Stomach (tissue), 19 donors: ENCODE measurements at places on chromosomes 1 and 21. TPM values are rescaled to one million over a fixed set of nuclear protein-coding genes. Genes with fewer than 3 reads are reported as not detected.

The UBASH3A gene
- 4.6 TPM for total RNA-seq

The OR2T2 gene
- total RNA-seq: not detected

The GRIK3 gene
- not detected for total RNA-seq

The MPL gene
- total RNA-seq: not detected

The TRAF3IP3 gene
- total RNA-seq: 3.3 TPM

The PEX11B gene
- 38.7 TPM for total RNA-seq

The LIX1L gene
- total RNA-seq: 14.0 TPM

The AMY1B gene
- total RNA-seq: not detected

The FCRLB gene
- not detected for total RNA-seq

The AGPAT3 gene
- total RNA-seq: 41.5 TPM

The TCP10L gene
- total RNA-seq: not detected

The PEAR1 gene
- total RNA-seq: 16.3 TPM

DNA sequence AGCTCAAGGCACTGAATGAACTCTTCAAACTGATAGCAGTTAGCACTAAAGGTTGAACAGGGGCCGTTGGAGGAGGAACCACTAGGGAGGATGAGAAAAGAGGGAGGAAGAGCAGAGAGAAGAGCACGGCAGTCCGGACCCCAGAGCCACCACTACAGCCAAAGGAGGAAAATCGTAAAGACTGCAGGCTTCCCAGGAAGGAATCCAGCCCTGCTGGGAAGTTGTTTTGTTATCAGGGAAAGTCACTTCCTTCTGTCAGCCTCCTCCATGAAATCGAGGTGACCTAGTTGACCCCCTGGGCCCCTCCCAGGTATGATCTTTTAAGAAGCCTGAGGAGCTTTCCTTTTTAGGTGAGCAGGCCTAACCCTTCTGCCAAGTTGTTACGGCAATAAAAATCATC, 88.2 kb downstream of the PBX1 start:
- peak overlapping the region; percentile 32 for H3K27ac ChIP-seq
- peaks cover 76% of the 10 kb centered on the region for H3K4me1 ChIP-seq
- no peak for DNase-seq
- H3K4me3 ChIP-seq: no peak overlapping the region
- no peaks in the 10 kb centered on the region for H3K36me3 ChIP-seq

- no peaks in the 10 kb centered on the region for H3K36me3 ChIP-seq
- no peak for DNase-seq
- H3K4me1 ChIP-seq: peaks cover 10% of the 10 kb centered on the region
- H3K27me3 ChIP-seq: no peaks in the 10 kb centered on the region
- H3K27ac ChIP-seq: peak overlapping the region; percentile 58
These were observed 14.7 kb downstream of the ADCY10 start for GRCh38 chr1:167899253-167899681.

DNA sequence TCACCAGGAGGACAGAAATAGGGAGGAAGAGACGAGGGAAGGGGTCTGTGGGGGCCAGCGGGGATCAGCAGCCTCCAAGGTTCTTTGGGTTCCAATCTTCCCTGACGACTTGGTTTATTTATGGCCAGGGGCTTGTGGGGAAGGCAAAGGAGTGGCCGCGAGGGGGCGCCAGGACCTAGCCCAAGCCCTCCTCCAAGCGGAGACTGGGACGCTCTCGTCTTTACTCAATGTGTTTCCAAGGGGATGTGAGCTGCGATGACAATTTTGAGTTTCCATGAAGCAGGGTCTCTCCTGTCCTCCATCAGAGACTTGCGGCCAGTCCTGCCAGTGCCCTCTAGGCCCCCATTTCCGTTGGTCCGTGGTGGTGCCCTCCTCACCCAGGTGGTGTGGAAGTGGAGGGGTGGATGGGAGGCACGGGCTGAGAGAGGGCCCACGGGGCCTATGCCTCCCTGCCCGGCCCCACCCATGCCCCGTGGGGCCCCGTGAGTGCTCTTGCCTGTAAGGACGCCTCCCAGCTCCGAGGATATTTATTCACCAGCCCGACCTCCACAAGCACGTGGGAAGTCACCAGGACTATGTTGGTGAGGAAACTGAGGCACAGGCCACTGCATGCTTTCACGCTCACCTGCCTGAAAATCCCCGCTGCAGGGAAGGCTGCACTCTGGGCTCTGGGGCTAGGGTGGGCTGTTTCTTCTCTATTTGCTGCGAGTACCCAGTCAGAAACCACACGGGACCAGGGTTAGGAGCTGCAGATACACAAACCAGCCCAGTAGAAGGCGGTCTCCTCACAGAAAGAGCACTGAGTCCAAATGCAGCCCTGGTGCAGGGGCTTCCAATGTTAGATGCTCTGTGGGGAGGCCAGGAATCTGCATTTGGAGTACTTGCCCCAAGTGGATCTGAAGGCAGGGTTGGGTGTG, 26.5 kb downstream of the DMRTB1 start:
- DNase-seq: peak; percentile 82
- no peak overlapping the region for H3K27ac ChIP-seq
- H3K27me3 ChIP-seq: peaks cover 28% of the 10 kb centered on the region
- H3K4me1 ChIP-seq: peaks cover 5% of the 10 kb centered on the region

GRCh38 chr1:39182804-39183203, 21.7 kb upstream of the MACF1 start:
- no peak for DNase-seq
- H3K27me3 ChIP-seq: no peaks in the 10 kb centered on the region
- no peaks in the 10 kb centered on the region for H3K36me3 ChIP-seq

GRCh38 chr21:45228656-45229240, 58.9 kb downstream of the POFUT2 start:
- H3K4me3 ChIP-seq: no peak overlapping the region
- H3K27ac ChIP-seq: no peak overlapping the region
- H3K36me3 ChIP-seq: peaks cover 4% of the 10 kb centered on the region
- DNase-seq: no peak
- H3K27me3 ChIP-seq: no peaks in the 10 kb centered on the region
- no peaks in the 10 kb centered on the region for H3K4me1 ChIP-seq

DNA sequence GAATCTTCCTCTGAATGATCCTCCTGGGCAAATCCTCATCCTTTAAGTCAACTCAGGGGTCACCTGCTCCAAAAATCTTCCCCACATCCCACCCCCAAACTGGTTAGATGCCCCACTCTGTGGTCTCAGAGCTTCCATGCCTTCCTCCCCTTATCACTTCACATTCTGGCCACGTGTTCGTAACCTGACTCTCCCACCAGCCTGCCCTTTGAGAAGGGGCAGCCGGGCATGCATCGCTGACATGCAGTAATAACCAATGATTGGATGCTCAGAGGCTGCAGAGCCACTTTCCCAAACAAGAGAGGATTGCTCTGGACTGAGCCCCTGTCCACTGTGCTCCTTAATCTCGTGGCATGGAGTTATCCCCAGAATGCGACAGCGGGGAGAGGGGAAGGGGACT, 7.0 kb downstream of the LELP1 start:
- H3K4me1 ChIP-seq: no peaks in the 10 kb centered on the region
- H3K27ac ChIP-seq: no peak overlapping the region
- no peak for DNase-seq
- no peak overlapping the region for H3K4me3 ChIP-seq

GRCh38 chr1:11058595-11059154, 1.1 kb downstream of the SRM start:
- peaks cover 34% of the 10 kb centered on the region for H3K4me1 ChIP-seq
- peaks cover 48% of the 10 kb centered on the region for H3K36me3 ChIP-seq
- H3K4me3 ChIP-seq: peak overlapping the region; percentile 88

- H3K27me3 ChIP-seq: no peaks in the 10 kb centered on the region
- H3K4me3 ChIP-seq: no peak overlapping the region
- no peaks in the 10 kb centered on the region for H3K36me3 ChIP-seq
- no peak for DNase-seq
- H3K27ac ChIP-seq: no peak overlapping the region
These were observed 41.5 kb downstream of the CHIA start for GRCh38 chr1:111332190-111332589.

GRCh38 chr1:161738627-161739287, 10.8 kb upstream of the DUSP12 start:
- H3K4me3 ChIP-seq: no peak overlapping the region
- H3K4me1 ChIP-seq: no peaks in the 10 kb centered on the region
- peak; percentile 55 for DNase-seq
- no peaks in the 10 kb centered on the region for H3K36me3 ChIP-seq

- H3K27me3 ChIP-seq: no peaks in the 10 kb centered on the region
- no peaks in the 10 kb centered on the region for H3K36me3 ChIP-seq
- H3K4me3 ChIP-seq: no peak overlapping the region
These were observed 28.2 kb downstream of the KIF17 start for GRCh38 chr1:20689645-20690056.

- H3K4me1 ChIP-seq: no peaks in the 10 kb centered on the region
- H3K36me3 ChIP-seq: no peaks in the 10 kb centered on the region
- no peak for DNase-seq
- H3K27me3 ChIP-seq: no peaks in the 10 kb centered on the region
- no peak overlapping the region for H3K4me3 ChIP-seq
These were observed 7.7 kb upstream of the HTR1D start for GRCh38 chr1:23224739-23225648.

GRCh38 chr1:28927266-28927647, 12.9 kb downstream of the EPB41 start:
- DNase-seq: no peak
- H3K27ac ChIP-seq: peak overlapping the region; percentile 78
- H3K36me3 ChIP-seq: no peaks in the 10 kb centered on the region
- no peaks in the 10 kb centered on the region for H3K27me3 ChIP-seq
- peaks cover 32% of the 10 kb centered on the region for H3K4me1 ChIP-seq

GRCh38 chr1:94974241-94974640, 47.3 kb upstream of the CNN3 start:
- no peak for DNase-seq
- no peak overlapping the region for H3K4me3 ChIP-seq
- H3K27me3 ChIP-seq: no peaks in the 10 kb centered on the region

DNA sequence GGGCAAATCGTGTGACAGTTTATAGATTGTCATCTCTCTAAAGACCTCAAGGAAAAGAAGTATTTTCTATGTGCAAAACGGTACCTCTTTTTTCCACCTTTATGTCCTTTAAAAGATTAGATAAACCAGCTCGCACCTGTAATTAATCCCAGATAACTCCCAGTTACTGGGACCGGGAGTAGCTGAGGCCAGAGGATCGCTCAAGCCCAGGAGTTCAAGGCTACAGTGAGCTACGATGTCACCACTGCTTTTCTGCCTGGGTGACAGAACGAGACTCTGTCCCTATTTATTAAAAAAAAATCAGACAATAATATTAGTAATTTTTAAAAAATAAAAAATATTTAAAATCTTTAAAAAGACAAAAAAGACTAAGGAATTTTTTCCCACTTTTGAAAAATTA, 141.4 kb downstream of the NR5A2 start:
- no peak for DNase-seq
- H3K27me3 ChIP-seq: no peaks in the 10 kb centered on the region
- H3K4me1 ChIP-seq: no peaks in the 10 kb centered on the region
- no peak overlapping the region for H3K27ac ChIP-seq

DNA sequence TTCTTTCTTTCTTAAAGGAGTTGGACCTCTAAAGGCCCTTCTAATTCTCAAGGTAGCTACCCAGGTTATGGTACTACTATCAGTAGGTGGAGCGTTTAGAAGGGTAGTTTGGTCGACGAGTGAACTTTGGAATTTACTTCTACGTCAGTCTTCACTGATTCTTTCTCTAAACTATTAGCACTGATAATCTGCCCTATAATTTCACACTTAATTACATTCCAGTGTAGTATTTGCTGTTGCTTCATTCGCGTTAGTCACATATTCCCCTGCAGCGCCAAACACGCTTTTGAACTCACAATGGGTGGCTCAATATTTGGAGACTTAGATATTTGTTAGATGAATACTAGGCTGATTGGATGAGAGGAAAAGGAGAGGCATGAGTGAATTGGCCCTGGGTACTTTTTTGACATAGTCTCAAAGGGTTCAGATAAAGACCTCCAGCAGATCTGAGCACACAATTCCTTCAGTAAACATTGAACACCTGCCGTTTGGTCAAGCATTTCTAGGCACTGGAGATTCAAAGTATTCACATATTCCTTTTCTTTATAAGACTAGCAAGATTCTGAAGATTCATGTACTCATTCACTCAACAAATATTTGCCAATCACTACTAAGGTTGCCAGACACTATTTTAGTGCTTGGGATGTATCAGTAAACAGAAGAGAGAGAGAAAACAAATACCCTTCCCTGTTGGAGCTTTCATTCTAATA, 929 bp upstream of the FOXJ3 start:
- peaks cover 20% of the 10 kb centered on the region for H3K4me1 ChIP-seq
- peak; percentile 61 for DNase-seq
- peak overlapping the region; percentile 96 for H3K27ac ChIP-seq
- H3K4me3 ChIP-seq: peak overlapping the region; percentile 80
- no peaks in the 10 kb centered on the region for H3K36me3 ChIP-seq
- H3K27me3 ChIP-seq: no peaks in the 10 kb centered on the region

- DNase-seq: no peak
- no peak overlapping the region for H3K4me3 ChIP-seq
- H3K27ac ChIP-seq: no peak overlapping the region
- peaks cover 6% of the 10 kb centered on the region for H3K4me1 ChIP-seq
These were observed 35.2 kb upstream of the AK4 start for GRCh38 chr1:65112811-65113210.

- H3K27me3 ChIP-seq: no peaks in the 10 kb centered on the region
- H3K4me3 ChIP-seq: peak overlapping the region; percentile 94
These were observed 790 bp downstream of the TESK2 start for GRCh38 chr1:45490121-45490625.

- no peaks in the 10 kb centered on the region for H3K4me1 ChIP-seq
- H3K4me3 ChIP-seq: no peak overlapping the region
- DNase-seq: peak; percentile 37
- no peaks in the 10 kb centered on the region for H3K36me3 ChIP-seq
These were observed 125.6 kb upstream of the LMO4 start for GRCh38 chr1:87202922-87203655.

GRCh38 chr1:40029608-40030007, 10.9 kb upstream of the CAP1 start:
- H3K27me3 ChIP-seq: no peaks in the 10 kb centered on the region
- no peak overlapping the region for H3K27ac ChIP-seq
- no peaks in the 10 kb centered on the region for H3K36me3 ChIP-seq
- H3K4me1 ChIP-seq: peaks cover 13% of the 10 kb centered on the region

GRCh38 chr1:58882322-58882948, 98.6 kb upstream of the JUN start:
- H3K36me3 ChIP-seq: no peaks in the 10 kb centered on the region
- DNase-seq: no peak
- peaks cover 65% of the 10 kb centered on the region for H3K4me1 ChIP-seq
- H3K27ac ChIP-seq: peak overlapping the region; percentile 88
- no peak overlapping the region for H3K4me3 ChIP-seq

- H3K27ac ChIP-seq: peak overlapping the region; percentile 91
- H3K4me3 ChIP-seq: peak overlapping the region; percentile 82
- H3K27me3 ChIP-seq: no peaks in the 10 kb centered on the region
- H3K4me1 ChIP-seq: peaks cover 91% of the 10 kb centered on the region
- DNase-seq: peak; percentile 48
These were observed 53.2 kb upstream of the SYNC start for GRCh38 chr1:32755810-32756159.

- H3K4me3 ChIP-seq: peak overlapping the region; percentile 11
- peaks cover 6% of the 10 kb centered on the region for H3K27me3 ChIP-seq
- no peak for DNase-seq
- H3K27ac ChIP-seq: no peak overlapping the region
- peaks cover 32% of the 10 kb centered on the region for H3K4me1 ChIP-seq
These were observed 35.8 kb upstream of the H6PD start for GRCh38 chr1:9198538-9199361.

- no peaks in the 10 kb centered on the region for H3K27me3 ChIP-seq
- H3K27ac ChIP-seq: no peak overlapping the region
- DNase-seq: peak; percentile 69
These were observed 6.4 kb downstream of the MAP3K6 start for GRCh38 chr1:27360159-27361043.
